ENCODE measurements at places on chromosomes 12 and 14.

GRCh38 chr14:93713726-93714405, 74.4 kb downstream of the PRIMA1 start:
- DNase-seq = no peak

- no peak for DNase-seq
These were observed 253.4 kb downstream of the PAX9 start for GRCh38 chr14:36915081-36915480.

DNA sequence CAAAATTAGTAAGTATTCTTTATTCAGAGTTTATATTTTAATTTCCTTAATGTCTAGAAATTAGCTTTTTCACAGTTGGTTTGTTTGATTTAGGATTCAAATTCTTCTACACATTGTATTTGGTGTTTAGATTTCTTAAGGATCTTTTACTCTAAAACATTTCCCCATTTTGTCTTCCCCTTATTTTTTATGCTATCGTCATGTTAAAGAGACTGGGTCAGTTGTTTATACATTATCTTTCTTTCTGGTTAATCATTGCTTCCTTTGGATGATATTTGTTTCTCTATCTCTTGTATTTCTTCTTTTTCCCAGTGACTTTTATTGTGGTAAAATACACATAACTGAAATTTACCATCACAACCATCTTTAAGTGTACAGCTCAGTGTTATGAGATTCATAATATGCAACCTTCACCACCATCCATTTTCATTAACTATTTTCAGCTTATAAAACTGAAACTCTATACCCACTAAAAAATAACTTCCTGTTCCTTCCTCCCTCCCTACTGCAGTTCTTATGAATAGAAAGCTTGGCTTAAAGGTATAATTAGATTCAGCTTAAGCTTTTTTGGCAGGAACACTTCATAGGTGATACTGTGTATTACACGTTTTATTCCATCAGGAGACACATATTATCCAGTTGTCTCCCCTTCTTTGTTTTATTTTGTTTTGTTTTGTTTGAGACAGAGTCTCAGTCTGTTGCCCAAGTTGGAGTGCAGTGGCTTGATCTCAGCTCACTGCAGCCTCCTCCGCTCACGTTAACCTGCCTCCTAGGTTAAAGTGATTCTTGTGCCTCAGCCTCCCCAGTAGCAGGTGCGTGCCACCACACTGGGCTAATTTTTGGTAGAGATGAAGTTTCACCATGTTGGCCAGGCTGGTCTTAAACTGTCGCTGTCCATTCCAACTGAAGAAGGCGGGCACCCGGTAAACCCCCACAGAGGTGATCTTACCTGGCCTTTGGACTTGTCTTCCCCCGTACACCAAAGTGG, 45.0 kb downstream of the NOPCHAP1 start:
- no peak for DNase-seq

DNA sequence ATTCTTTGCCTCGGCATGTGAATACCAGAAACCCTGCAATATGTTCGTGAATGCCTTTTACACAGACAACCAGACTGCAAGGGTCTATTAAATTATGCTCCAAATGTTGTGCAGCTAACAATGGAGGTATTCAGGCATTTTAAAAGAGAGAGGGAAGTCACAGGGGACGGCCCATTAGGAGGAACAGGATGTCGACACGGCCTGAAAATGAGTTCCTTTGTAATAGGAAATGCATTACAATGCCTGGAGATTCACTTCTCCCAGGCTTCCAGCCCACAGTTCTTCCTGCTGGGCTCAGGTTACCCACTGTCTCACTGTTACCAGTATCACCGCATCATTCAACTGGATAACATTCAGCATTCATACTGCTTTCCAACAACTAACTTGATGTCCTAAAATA, 2.5 kb downstream of the DUSP6 start:
- DNase-seq = no peak

DNA sequence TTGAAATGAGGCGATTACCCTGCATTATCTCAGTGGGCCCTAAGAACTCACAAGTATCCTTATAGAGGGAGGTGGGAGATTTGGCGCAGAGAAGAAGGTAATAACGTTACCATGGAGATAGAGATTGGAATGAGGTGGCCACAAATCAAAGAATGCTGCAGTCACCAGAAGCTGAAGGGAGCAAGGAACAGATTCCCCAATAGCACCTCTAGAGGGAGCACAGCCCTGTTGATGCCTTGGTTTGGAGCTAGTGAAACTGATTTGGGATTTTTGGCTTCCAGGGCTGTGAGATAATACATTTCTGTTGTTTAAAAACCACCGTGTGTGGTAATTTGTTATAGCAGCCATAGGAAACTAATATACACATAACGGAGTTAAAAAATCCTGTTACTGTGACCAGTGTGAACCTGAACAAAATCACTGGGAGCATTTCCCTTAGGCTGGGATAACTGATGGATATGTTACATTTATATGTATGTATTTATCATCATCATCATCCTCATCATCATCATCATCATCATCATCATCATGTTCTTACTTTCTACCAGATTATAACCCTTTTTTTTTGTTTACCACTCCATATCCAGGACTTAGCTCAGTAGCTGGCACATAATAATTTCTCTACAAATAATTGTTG, 100.3 kb downstream of the LIN7A start:
- no peak for DNase-seq

GRCh38 chr14:51922624-51923023, 62.2 kb downstream of the GNG2 start:
- DNase-seq = no peak

DNA sequence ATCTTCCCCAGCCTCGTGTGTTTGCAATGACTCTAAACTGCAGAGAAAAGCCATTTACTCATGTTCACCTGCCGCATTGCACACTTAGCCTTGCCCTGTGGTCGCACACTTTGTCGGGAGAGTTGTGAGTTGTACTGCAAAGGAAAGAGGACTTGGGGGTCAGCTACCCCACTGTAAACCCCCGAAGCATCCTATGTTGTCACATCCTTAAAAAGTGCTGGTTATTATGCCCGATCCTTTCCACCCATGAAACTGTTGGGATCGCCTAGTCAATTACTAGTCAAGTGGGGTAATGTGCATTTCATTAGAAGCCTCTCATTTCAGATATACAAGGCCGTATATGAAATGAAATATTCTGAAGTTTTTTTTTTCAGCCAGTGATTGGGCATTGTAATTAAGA, 98.2 kb downstream of the SRRM4 start:
- no peak for DNase-seq

GRCh38 chr12:64039281-64039871, 182.7 kb downstream of the KICS2 start:
- no peak for DNase-seq

GRCh38 chr14:50001151-50001998, 108.5 kb downstream of the ARF6 start:
- DNase-seq = peak; percentile 65

DNA sequence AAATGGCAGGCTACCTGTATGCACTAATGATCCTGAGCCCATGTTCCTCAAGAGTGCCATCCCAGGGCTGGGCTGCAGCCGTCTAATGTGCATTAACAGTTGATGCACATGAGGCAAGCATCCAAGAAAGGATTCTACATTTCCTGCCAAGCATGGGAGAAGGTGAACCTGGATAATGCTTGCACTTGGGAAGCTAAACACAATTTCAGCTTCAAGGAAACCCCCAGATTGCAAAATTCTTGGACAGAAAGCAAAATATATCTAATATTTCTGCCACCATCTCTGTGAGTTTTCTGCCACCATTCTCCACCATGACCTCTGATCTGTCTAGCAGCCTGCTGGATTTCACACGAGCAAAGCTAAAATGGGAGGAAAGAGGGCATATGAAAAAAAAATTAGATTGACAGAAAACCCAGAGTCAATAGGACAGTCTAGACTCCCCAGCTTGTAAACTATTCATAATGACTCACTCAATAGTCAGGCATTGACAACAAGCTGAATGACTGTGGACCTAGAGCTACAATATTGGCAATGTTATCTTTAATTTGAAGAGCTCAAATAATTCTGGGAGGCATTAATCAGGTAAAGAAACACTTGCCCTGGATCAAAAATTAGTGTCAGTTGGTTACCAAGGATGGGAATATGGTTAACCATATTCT, 91.9 kb upstream of the BCL2L14 start:
- DNase-seq = no peak

GRCh38 chr12:46198913-46199312, 69.9 kb downstream of the SLC38A1 start:
- no peak for DNase-seq

DNA sequence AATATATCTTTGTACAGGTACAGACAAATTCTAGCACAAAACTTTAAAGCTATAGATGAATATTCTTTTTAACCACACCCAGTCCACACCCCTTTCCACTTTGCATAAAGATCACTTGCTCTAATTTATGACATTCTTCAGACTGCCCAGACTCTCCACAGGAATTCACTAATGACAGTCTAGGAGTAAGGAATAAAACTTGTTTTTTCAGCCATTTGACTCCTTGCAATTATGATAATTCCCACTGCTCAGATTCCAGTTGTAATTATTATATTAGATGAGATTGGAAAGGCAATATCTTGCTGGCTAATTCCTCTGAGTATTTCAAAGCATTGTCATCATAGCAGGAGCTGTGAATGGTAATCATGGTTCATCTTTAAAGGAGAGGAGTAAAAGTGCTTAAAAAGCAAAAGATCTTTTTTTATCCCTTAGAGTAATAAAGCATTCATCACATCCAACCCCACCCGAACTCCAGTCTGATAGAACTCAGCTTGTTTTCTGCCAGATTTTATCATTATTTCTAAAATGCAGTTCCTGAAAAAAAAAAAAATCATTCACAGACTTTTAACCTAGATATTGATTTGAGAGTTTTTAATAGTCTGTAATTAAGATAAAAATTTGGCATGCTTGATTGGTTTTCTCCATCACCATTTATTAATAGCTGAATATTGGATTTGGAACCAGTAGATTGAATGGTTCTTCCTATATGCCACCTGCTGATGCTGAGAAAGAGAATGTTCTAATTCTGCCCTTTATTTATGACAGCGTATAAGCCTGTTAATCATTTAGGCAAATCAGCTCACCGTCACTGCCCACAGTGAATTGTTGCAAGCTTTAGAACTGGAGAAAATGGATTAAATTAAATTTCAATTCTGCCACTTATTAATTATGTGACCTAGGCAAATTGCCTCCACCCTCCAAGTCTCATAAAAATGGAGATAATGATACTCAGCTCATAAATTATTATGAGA, 93.9 kb upstream of the RASSF8 start:
- no peak for DNase-seq

- DNase-seq = no peak
These were observed 76.2 kb downstream of the PDZRN4 start for GRCh38 chr12:41264281-41264680.

GRCh38 chr14:22276913-22277816, 311.9 kb downstream of the DAD1 start:
- DNase-seq = no peak

GRCh38 chr14:103656031-103656755, 27.2 kb downstream of the KLC1 start:
- no peak for DNase-seq

DNA sequence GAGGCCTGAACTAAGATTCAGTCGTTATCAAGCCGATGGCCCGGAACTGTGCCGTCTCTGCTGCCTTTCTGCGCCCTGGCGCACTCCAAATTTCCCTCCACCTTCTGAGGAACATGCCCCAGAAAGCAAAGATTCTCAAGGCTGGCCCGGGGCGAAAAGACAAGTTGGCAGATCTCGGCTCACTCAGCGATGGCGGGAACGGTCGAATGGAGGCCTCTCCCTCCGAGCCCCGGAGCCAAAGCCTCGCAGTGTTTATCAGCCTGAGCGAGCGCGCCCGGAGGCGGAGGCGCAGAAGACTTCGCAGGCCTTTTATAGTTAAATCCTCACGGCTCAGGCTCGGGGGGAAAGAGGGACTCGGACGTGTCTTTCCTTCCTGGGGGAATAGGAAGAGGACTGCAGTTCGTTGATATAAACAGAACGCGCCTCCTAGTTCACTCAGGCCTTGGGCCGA, 5.6 kb downstream of the TBX5 start:
- DNase-seq = no peak

- DNase-seq = no peak
These were observed 83.7 kb downstream of the TMTC3 start for GRCh38 chr12:88225776-88226175.

GRCh38 chr12:121423253-121423652, 23.3 kb downstream of the RNF34 start:
- no peak for DNase-seq

GRCh38 chr14:92686411-92686899, 62.0 kb downstream of the LGMN start:
- DNase-seq = no peak

DNA sequence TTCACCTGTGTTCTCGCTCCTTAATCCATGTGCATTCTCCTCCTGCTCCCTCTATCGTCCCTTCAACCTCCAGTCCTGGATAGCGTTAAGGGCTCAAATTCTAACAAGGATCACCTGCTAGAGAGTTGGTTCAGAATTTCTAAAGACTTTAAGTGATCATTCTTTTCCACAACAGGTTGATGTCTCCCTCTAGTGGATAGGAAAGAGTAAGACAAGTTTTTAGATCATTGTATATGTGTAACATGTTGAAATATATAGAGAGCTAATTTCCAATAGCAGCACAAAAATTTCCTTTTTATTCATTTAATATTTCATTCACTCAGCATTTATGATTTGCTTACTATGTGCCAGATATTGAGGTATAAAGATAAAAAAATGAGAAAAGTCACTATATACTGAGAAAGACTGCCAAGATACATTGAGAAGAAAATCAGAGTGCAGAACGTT, 9.3 kb upstream of the ESR2 start:
- no peak for DNase-seq

- DNase-seq = no peak
These were observed 33.2 kb upstream of the STRN3 start for GRCh38 chr14:31059152-31059924.

- no peak for DNase-seq
These were observed 96.9 kb downstream of the HELB start for GRCh38 chr12:66398931-66399910.

DNA sequence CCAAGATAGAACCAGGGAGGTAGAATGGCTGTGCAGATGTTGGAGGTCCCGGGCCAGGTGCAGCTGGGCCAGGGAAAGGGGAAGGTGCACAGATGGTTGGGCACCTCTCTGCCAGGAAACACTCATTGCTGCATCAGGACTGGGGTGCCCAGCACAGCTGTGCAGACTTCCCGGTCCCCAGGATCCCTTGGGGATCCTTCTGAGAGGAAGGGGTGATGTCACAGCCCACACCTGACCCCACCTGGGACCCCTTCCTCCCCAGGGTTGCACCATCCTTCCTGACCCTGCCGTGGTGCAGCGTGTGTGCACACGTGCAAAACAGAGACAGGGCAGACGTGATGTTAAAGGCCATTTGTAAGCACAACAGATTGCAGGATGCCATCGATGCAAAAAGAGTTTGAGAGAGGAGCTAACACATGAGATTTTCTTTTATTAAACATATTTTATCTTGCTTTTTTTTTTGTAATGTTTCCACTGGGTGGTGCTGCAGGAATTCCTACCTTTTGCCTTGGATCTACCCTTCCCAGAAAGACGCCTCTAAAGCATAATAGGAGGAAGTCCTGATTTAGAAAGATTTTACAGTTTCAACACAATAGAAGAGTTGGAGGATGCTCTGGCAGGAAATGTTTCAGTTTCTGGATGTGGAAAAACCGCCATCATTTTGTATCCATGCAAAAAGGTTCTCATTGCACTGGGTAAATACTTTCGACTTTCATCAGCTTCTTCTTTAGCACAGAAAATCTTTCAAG, 14.8 kb downstream of the ELK3 start:
- no peak for DNase-seq
